LoVo (cell line): ENCODE measurements at places on chromosomes 12 and 14.

DNA sequence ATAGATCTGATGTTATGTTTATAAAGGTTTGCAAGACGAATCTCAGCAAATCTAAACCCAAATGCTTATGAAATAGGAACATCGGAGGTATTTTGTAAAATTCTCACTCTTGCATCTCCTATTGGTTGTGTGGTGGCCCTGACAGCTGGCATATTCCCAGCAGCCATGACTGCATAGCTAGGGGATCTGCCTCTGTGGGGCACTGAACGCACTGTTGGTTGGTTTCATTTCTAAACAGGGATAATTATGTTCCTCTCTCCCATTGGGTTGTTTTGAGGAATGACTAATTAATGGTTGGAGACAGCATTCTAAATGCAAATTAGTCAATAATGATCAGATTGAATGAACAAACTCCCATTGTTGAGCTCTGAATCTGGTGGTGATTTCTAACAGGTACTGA lies 2.7 kb upstream of the BEST3 start:
- no peak for DNase-seq

DNA sequence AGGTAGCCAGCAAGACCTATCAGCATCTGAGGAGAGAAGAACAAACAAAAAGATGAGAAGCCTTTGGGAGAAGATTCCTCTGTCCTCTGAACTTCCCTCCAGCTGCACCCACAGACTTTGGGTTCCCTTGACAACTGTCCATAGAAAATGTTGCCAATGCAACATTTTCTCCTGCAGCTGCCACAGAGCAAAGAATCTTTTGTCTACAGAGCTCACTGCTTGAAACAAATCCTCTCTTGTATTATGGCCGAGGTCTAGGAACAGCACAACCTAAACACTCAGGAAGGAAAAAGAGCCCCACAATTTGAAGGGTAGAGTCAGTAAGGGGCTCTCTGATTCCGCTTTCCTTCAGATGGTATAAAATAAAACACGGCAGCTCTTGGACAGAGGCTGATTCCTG lies 14.3 kb downstream of the POMT2 start:
- DNase-seq: no peak

DNA sequence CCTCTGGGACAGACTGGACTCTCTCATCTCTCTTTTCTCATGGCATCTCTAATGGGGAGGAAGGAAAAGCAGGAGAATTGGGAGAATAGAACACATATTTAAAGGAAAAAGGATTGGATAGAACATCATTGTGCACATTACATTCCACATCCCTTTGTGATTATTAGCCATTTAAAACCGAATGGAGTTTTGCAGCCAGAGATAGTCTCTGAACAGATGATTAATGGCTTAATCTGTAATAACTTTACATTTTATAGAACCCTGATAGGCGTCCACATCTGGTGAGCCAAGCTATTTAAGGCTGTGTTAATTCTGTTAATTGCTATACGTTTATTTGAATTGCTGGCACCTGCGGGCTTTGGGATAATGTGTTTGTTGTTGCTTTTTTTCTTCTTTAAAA lies 487.3 kb downstream of the NRXN3 start:
- DNase-seq: no peak

- DNase-seq: no peak
Observed at GRCh38 chr12:119666900-119667576, 895 bp upstream of the PRKAB1 start.

DNA sequence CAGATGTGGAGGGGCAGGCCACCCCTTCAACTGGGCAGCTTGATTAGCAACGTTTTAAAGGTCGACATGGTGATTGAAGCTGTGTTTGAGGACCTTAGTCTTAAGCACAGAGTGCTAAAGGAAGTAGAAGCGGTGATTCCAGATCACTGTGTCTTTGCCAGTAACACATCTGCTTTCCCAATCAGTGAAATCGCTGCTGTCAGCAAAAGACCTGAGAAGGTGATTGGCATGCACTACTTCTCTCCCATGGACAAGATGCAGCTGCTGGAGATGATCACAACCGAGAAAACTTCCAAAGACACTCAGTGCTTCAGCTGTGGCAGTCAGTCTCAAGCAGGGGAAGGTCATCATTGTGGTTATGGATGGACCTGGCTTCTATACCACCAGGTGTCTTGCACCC lies 23.9 kb upstream of the AICDA start:
- no peak for DNase-seq

DNA sequence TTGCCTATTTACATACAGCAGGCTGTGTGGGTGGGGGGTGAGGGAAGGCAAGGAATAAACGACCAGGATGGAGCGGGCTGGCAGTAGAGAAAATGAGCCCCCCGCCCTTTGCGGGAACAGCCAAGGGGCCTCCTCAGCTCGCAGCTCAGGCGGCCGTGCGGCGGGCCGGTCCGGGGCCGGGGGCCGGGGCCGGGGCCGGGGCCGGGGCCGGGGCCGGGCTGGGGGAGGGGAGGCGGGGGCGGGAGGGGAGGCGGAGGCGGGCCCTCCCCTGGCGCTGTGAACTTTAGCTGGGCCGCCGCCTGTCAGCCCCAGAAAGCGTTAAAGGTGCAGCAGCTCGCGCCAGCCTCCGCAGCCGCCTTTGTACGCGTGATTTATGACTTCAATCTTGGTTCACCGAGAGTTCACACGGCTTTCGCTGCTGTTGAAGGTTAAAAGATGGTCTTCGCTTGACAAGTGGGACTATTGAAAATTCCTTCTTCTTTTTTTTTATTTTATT lies 28.8 kb downstream of the HOXC4 start:
- DNase-seq: no peak

GRCh38 chr12:116920939-116921338 lies 10.2 kb downstream of the FBXW8 start:
- DNase-seq: no peak

- DNase-seq: no peak
Observed at GRCh38 chr12:58105225-58106119, 164.1 kb downstream of the ATP23 start.

DNA sequence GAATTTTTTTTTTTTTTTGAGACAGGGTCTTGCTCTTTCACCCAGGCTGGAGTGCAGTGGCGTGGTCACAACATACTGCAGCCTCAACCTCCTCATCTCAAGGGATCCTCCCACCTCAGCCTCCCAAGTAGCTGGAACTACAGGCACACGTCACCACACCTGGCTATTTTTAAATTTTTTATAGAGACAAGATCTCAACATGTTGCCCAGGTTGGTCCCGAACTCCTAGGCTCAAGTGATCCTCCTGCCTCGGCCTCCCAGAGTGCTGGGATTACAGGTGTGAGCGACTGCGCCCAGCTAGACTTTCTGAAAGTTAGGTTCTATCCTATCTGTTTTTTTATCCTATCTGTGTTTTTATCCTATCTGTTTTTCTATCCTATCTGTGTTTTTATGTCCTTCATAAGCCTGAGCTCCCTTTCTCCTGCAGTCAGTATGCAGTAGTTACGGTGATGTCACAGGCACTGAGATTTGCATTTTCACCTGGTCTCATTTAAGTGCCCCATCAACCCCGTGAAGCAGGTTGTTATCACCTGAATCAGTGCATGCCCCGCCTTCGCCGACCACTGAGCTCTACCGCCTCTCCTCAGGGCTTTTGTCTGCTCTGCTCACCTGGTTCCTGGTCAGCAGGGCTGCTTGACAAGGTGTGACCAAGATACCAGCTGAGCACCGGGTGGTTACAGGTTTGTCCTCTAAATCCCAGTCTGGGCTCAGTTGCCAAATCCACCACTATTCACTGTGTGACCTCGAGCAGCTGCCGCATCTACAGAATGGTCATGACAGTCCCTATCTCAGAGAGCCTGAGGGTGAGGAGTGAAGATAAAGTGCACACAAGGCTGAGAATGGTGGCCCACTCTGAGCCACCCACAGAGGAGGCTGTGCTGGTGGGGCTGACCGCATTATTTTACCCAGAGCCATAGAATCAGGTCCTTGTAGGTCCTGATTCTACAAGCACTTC lies 33.1 kb downstream of the SYNDIG1L start:
- no peak for DNase-seq

GRCh38 chr14:59018978-59019377 lies 169.5 kb upstream of the DAAM1 start:
- DNase-seq: no peak

DNA sequence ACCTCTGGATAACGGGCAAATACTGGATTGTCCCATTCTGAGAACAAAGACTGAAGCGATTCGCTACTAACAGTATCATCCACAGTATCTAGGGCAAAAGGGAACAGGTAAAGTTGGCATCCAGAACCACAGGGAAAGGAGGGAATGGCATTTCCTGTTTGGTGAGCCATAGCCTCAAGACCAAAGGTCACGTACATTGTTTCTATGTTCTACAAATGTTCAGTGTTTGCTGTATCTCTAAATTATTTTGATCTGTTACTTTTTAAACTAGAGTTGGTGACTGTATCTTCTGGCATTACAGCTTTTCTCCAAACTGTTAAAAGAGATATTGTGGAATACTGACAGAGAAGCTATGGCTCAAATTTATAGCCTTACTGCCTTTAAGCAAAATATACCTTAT lies 9.7 kb downstream of the MLH3 start:
- peak; percentile 80 for DNase-seq

- DNase-seq: no peak
Observed at GRCh38 chr14:106518054-106518943, 991.9 kb downstream of the TMEM121 start.

DNA sequence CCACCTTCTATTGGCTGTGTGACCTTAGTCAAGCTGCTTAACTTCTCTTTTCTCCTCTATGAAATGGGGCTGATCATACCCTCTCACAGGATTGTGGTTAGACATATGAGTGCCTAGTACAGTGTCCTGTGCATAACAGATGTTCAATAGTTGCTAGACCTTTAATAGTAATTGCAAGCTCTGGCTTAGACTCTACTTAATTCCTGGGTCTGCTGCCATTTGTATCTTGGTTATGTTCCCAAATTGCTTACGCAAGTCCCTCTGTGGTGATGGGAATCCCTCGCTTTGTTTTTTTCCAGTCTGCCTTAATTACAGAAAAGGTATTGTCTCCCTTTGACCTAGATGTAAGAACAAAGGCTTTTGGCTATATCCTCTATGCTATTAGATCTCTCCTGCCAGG lies 15.1 kb downstream of the SUDS3 start:
- no peak for DNase-seq

- DNase-seq: no peak
Observed at GRCh38 chr14:46894476-46894875, 242.9 kb upstream of the RPL10L start.

DNA sequence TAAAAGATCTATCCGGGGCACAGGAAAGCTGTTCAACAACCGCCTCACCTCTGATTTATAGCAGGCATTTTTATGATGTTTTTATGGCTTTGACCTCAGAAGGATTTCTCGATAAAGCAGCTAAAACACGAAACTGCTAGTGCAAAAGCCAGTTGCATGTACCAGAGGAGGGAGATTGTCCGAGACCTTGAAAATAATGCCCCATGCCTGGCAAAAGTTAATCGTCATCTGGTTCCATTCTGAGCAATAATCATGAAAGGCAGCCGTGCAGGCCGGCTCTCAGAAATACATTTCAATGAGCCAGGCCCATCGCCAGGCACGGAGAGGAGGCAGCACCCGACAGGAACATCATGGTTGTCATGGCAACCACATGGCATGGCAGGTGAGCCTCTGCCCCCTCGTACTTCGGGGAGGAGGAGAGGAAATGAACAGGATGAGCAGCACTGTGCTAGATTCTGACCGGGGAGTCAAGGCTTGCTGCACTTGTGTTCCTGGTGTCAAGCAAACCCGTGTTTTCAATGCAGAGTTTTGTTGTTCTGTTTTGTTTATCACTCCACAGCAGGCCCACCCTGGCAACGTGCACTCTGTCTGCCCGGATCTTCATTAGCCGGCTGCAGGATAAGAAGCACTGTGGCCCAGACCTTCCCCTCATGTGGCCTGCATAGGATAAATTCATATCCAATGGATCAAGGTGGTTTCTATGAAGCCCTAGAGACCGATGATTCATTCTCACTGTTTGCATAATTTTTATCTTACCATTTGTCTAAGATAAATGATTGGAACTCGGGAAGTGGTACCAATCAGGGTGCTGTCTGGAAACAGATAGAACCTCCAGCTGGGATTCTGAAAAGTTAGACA lies 160.2 kb downstream of the RIMBP2 start:
- DNase-seq: no peak

DNA sequence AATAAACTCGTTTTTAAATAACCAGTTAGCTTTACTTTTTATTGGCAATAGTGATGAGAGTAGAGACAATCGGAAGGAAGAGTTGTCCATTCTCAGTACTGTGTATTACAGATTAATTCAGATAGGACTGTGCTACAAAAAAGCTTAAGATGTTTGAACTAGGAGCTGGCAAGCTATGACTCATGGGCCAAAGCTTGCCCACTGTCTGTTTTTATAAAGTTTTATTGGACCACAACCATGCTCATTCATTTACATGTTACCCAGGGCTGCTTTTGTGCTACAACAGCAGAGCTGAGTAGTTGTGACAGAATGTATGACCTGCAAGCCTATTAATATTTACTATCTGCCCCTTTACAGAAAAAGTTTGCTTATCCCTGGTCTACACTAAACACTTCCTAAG lies 19.4 kb downstream of the GNS start:
- peak; percentile 16 for DNase-seq

- peak; percentile 36 for DNase-seq
Observed at GRCh38 chr14:103393676-103394626, 8.7 kb downstream of the MARK3 start.

DNA sequence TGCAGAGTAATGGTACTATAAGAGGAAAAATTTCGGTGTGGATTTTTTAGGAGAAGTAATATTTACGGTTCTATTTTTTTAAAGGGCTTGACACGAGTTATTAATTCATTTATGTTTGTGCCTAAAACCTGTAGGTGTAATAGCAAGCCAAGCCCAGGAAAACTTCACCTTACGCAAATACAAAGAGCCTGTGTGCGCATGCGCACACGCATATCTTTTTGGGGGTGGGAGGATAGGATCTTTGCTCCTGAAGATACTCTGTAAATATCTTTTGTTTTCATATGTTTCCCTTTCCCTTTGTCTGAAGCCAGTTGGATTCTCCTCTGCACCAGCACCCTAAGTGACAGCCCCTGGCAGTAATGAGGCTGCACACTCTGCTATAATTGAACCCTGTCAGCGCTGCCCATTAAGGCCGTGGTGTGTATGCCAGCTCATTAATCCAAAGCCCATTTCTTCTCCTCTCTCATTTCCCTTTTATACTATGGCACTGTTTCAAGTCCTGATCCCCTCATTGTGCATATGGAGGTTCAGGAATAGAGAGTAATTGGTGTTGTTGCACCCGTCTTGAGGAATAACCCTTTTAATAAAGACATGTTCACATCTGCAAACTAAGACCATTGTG lies 327.2 kb upstream of the E2F7 start:
- no peak for DNase-seq

DNA sequence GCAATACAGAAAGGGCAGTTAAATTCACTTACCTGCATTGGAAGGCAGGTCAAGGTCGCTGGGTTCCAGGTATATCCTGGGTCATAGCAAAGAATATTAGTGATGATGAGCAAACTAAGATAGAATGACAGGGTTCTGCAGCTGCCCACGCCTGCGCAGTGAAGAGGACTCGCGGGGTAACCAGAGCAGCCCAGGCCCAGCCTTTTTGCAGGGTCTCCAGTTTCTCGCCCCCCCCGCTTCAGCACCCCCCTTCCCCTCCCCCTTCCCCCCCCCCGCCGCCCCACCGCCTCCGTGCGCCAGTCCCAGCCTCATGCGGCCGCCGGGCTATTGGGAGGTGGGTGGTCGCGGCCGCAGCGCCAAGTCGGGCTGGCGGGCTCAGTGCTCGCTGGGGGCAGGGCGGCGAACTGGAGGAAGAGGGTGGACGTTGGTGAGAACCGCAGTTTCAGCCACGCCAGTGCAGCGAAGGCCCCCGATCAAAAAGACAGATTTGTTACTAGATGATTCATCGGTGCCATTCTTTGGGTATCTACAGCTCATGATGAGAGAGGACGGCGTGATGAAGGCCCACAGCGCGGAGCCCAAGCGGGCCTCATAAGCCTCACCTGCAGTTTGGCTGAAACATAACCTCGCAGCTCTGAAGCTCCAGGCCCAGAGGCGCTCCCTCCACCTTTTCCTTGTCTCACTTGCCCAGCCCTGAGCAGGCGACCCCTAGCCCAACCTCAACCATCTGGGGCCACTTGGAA lies 20.2 kb downstream of the SLC2A3 start:
- no peak for DNase-seq
